ENCODE measurements at places on chromosomes 6 and 20.
A peak's percentile ranks its signal among the peaks of the same experiment; 100 is the strongest.

DNA sequence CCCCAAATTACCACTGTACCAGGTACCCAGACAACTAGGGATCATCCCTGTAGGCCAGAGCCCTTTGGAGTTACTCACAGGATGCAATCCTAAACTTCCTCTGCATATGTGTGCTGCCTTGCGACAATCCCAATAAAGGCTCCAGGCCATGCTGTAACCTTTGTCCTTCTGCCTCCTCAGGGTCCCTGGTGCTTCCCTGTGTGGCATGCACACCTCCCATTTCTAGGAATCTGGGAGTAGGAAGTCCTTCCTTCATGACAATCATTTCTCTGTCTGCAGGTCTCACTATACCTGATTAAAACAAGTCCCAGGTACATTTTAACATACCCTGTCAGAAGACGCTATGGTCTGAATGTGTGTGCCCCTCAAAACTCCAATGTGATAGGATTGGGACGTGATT is 37.0 kb upstream of the MCUR1 start:
- no peak for DNase-seq

DNA sequence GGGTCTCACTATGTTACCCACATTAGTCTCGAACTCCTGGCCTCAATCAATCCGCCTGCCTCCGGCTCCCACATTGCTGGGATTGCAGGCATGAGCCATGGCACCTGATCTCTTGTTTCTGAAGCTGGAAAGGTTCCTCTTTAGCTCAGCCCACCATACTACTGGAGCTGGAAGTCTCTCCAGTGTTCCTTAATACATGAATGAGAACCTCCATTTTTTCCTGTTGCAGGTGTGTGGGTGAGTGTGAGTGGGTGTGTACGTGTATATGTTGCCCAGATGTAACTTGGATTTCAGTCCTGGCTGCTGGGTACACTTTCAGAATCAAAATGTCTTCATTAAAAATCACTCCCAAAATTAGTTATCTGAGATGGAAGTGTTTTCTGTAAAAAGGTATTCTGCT is 11.1 kb downstream of the PNPLA1 start:
- no peak for DNase-seq

DNA sequence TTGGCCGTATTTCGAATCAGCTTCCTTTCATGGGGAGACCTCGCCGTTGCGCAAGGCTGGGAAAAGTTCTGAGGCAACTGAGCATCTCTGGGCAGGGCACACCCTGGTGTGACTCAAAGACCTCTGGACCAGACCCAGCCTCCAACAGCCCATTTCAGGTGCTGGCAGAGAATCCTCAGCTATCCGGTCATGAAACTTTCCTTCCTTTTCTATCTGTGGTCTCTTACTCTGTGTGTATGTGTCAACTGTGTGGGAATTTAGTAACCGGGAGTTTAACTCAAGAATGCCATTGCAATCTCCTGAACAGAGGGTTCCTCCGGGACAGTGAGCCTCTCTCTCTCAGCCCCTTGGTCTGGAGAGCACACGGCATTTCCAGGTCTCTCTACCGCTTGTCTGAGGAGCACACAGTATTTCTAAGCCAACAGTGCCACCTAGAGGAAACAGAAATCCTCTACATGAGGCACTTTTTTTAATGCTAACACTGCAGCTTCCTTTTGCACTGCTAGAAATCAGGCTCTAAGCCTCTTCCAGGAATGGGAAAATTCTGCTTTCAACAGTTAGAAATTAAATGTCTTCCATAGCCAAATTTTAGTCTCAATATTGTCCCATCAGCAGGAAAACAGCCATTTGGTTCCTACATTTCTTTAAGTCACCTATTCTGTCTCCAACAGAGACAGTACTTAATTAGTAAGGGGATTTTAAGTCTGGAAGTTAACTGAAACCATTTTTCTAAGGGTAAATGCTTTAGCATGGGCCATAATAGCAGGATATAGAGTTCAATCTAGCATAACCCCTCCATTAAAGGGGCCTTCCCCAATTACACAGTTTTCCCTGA is 32.7 kb downstream of the PLN start:
- peak; percentile 26 for DNase-seq

DNA sequence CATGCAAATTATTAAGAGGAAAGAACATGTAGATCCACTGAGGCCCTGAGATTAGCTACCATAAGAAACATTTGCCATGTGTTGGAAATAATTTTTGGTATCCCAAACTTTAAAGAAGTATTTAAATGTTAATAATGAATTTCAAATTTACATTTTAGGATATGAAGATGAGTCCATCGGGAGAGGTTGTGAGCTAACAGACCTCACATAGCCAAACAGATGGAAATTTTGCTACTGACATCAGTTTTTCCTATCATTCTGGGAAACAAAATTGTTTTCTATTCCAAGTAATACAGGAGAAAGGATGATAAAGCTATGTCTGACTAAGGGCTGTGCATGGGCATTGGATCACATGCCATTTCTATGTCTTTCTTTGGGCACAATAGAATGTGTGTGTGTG is 809.6 kb downstream of the TENT5A start:
- DNase-seq = no peak

- no peak for DNase-seq
These were observed 183.8 kb downstream of the HS3ST5 start for GRCh38 chr6:114158838-114159694.

GRCh38 chr20:17888044-17888443 is 80.5 kb downstream of the SNX5 start:
- no peak for DNase-seq

DNA sequence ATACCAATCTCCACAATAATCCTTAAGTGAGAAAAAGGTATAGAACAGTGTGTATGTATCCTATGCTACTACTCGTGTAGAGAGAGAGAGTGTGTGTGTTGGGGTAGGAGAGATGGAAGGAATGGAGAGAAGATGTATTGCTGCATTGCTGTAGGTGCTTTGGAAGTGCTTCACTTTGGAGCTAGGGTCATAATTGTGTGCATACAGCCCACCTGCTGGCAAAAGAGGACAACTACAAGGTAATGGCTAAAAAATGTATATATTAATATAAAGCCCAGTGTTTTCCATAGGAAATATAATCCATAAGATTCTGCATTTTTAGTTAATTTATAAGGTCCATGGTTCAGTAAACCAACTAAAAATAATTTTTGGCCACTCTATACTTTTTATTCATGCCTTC is 36.1 kb downstream of the SERAC1 start:
- DNase-seq = peak; percentile 50

DNA sequence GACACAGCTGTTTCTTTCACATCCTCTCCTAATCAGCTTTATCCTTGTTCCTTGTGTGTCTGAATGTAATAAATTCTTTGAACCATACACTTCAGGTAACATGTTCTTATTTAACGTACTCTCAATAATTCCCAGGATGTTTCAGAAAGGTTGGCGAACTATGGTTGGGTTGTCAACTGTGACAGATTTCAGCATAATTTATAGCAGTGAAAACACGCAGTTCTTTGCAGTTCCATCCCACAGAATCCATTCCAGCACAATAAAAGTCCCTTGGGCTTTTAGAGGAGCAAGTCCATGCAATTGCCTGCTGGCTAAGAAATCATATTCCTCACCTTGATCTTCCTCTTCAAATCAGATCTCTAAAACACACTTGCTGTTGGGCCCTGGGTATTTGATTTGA is 119.3 kb downstream of the COL9A1 start:
- no peak for DNase-seq

DNA sequence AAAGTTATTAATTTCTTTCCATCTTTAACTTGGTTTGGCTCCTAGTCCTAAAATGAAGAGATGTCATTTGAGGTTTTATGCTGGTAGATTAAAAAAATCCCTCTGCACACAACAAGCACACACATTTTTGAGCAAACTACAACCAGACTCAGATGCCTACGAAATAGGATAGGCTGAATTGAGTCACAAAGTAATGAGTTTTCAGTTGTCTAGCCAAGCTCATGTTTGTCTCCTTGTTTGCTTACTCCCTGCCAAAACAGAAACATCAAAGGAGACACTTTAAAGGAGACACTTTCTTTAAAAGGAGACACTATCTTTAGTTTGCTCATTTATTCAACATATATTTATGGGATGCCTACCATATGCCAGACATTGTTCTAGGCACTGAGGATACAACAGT is 56.2 kb downstream of the TPBG start:
- no peak for DNase-seq

- DNase-seq = no peak
These were observed 153.2 kb upstream of the PRND start for GRCh38 chr20:4568361-4568959.

DNA sequence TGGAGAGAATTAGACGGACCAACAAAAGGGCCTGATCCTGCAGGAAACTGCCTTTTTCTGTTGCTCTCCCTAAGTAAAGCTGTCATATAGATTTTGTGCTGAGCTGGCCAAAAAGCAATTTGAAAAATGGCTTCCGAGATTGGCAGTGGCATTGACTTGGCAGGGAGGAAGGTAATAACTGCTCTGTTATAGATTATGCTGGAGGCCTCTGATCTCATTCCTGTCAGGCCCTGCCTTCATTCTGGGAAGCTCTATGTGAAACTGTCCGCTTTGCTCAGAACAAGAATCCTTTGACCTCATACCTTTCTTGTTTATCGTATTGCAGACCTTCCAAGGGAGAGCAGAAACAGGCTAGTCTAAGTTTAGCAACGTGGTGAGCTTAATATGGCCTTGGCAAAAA is 234.4 kb downstream of the PHACTR1 start:
- DNase-seq = no peak

DNA sequence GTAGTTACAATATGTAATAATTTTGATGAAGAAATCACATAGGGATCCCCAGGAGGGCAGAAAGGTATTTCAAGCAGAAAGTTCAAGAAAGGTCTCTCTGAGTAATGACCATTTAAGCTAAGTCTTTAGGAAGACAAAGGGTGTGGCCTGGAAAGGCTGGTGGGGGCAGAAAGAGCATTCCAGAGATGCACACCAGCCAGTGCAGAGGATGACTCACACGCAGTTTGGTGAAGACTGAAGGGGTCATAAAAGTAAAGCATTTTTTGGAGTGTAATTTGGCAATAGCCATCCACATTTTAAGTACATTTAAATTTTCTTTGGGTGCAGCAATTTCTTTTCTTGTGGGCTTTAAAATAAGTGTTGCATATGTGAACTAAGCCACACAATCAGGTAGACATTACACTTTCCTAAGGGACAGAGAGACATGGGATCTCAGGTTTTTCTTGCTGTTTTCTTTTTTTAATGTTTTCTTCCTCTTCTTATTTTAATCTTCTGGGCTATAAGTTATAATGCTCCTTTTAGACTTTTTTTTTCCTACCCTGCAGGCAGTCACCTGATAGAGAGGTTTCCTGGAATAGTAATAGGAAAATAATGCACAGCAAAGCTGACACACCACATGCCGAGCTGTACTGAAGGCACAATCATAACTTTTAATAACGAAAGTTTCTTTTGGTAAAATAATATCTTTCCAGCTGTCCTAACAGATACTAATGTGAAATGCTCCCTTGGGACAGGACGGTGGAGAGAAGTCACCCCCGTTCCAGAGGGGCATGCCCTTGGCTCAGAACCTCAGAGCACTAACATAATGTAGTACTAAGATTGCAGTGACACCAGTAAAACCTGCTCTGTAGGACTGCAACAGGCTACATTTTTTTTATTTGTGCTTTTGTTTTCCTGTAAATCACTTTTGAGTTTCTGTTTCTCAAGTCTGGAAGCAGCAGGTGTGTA is 49.6 kb upstream of the PTPRK start:
- peak; percentile 12 for DNase-seq

DNA sequence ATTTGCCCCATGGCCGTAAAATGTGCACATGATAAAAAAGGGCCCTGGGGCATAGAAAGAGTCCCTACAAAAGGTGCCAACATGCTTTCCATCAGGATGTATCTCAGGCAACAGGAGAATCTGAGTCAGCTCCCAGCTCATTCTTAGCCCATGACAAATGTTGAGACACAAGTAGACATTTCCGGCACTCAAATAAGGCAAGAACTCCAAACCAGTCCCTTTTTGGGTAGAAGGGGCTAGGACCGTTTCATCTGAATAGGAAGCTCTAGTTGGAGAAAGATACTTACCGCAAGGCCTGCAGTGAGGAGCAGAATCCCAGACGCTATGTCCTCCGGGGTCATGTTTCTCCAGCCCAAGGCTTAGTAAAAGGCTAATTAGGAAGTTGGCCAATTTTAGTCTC is 261.0 kb upstream of the RIN2 start:
- DNase-seq = no peak

DNA sequence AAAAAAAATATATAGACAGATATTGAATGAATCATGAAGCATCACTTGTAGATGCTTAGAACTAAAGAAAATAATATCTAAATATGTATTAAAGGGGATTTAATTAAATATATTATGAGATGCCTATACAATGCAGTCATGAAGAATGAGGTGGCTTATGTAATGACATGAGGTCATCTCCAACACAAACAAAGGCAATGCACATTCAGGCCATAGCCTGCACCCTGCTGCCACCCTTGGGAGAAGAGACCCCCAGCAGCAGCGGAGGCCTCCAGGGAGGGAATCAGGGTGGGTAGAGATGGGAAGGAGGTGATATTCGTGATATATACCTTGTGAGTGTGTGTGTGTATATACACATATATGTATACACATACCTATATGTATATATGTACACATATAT is 26.4 kb upstream of the SSTR4 start:
- DNase-seq = no peak

DNA sequence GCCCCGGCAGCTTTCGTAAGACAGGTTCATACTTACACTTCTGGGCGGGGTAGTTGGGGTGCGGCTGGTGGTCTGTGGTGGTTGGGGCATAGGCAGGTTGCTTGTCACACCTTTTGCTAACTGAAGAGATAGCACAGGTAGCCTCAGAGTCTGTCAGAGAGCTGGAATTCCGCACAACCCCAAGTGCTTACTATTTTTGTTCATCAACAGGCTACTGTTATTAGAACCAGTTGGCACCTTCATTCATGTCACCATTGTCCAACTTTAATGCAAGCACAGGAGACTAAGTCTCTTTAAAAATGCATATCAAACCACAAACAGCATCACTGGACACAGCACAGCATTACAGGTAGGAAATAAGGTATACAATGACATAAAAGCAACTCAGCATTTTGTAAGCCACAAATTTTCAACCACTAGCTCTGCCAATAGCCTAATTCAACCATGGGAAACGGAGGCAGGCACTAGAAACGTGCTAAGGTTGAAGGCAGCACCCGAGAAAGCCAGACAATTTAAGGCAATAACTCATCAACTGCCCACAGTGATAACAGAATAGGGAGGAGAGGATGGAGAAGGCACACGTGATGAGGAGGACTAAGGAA is 143.8 kb downstream of the ZMYND8 start:
- DNase-seq = no peak

DNA sequence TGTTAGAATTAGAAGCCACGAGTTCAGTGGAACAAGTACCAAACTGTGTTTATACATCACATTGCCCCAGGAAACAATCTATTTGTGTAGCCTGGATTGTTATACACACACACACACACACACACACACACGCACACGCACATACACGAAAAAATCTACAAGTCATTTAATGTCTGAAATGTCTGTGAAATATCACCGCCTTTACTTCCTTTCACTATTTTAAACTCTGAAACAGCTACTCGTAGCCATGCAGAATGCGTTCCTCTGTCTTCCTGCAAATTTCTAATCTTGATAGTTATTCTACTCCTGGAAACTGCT is 84.4 kb upstream of the SCAF8 start:
- DNase-seq = no peak

- DNase-seq = peak; percentile 77
These were observed 220.9 kb upstream of the MYLIP start for GRCh38 chr6:15907914-15908518.
